Right kidney (tissue), 9 donors: ENCODE measurements at places on chromosomes 1 and 21.

DNA sequence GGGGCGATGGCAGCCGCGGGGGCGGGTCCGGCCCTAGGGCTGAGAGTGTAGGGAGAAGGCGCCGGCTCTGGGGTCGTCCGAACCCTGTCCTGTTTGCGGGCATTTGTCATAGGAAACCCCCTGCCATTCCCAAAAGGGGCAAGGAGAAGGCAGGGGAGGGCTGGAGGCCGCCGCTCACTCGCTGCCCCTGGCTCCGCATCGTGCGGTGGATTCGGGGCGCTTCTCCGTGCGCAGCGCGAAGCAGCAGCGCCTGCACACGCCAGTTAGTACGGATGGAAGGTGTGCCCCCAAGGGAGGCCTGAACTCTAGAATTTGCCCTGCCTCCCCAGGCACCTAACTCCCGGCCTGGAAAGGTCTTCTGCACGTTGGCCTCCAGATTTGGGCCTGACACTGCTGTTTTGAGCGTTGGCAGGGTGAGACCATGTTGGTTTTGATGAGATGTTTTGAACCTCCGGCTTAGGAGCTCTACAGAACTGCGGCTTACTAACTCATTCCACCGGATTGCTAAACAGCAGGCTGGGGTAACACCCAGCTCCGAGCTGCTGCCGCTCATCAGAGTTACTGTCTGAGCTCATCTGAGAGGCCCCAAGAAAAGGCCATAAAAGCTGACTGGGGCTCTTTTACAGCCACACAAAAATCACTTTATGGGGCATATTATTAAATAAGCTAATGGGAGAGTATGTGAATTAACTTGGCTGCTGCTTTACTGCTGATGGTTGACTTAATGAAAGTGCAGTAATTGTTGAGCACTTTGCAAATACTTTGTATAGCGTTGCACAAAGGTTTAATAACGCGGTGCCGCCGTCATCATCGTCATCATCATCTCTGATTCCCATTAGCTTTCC lies 987 bp downstream of the GPR137B start:
- peak; percentile 80 for DNase-seq

DNA sequence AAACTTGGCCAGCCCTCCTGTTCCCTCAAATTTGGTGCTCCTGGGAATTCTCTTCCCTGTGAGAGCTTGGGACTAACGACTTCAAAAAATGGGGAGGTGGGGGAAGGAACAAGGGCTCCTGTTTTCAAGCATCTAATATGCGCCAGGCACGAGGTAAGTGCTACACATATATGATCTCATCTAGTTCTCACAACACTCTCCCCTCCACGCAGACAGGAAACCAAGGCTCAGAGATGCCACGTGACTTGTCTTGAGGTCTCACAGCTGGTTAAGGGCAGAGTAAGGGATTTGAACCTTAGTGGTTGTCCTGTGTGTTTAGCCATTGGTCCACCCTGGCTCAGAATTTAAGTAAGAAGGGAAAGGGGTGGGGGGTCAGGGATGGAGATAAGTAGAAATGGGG lies 125.9 kb downstream of the DMRTB1 start:
- DNase-seq: no peak

- DNase-seq: no peak
Observed at GRCh38 chr1:75170981-75171380, 36.8 kb downstream of the LHX8 start.

GRCh38 chr1:11982010-11982392 lies 1.8 kb downstream of the MFN2 start:
- no peak for DNase-seq

GRCh38 chr1:84430546-84430945 lies 32.3 kb downstream of the DNASE2B start:
- DNase-seq: no peak

- DNase-seq: no peak
Observed at GRCh38 chr1:94055459-94056122, 65.4 kb downstream of the ABCA4 start.

- DNase-seq: no peak
Observed at GRCh38 chr1:170707117-170707516, 43.2 kb downstream of the PRRX1 start.

DNA sequence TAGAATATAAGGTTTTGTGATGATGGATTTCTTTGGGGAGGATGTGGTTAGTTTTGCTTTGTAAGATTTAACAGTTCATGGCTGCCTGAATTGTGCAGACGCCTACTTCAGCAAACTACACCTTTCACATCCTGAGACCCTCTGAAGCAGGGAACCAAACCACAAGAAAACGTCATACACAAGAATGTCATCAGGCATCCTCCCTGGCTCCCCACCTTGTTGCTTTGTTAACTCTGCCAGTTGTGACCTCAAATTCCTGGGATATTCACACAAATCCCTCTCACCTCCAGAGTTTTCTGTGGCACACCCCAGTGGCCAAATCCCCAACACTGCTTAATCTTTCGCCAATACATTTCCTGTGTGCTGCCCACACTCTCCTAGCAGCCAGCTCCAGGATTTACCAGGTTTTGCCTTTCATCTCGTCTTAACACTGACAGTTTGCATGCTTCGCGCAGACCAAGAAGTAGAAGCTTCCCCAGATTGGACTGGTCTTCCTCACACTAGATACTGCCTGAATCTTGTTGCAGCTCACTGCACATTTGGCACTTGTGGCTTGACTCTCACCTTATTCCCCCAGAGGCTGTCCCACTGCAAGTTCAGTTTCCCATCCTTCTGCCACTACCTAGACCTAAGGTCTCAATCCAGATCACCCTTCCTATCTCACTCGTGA lies 51.1 kb upstream of the CTTNBP2NL start:
- no peak for DNase-seq

DNA sequence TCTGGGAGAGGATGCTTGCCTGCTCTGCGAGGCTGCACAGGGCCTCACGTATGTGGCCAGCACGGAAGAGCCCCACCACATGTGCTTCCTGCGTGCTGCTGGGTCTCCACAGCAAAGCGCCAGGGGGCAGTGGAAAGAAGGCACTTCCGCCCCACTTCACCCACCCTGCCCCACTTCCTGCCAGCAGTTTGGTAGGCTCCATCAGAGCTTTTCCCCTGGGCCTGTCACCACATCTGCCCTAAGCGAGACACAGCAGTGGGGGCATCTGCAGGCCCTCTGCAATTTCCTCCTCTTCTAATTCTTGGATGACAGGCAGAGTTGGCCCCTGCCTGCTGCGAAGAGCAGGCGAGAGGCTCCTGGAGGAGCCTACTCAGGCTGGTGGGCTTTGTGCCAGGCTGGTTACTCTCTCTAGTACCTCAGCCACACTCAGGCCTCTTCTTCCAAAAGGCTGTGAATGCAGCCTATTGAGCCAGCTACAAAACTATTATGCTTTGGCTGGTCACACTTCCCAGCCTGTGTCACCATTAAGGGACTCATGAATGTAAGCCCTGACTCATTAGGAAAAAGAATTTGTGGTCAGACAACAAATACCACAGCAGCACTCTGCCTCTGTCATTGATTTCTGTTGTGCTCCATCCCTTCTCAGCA lies 25.0 kb downstream of the CD244 start:
- DNase-seq: no peak

DNA sequence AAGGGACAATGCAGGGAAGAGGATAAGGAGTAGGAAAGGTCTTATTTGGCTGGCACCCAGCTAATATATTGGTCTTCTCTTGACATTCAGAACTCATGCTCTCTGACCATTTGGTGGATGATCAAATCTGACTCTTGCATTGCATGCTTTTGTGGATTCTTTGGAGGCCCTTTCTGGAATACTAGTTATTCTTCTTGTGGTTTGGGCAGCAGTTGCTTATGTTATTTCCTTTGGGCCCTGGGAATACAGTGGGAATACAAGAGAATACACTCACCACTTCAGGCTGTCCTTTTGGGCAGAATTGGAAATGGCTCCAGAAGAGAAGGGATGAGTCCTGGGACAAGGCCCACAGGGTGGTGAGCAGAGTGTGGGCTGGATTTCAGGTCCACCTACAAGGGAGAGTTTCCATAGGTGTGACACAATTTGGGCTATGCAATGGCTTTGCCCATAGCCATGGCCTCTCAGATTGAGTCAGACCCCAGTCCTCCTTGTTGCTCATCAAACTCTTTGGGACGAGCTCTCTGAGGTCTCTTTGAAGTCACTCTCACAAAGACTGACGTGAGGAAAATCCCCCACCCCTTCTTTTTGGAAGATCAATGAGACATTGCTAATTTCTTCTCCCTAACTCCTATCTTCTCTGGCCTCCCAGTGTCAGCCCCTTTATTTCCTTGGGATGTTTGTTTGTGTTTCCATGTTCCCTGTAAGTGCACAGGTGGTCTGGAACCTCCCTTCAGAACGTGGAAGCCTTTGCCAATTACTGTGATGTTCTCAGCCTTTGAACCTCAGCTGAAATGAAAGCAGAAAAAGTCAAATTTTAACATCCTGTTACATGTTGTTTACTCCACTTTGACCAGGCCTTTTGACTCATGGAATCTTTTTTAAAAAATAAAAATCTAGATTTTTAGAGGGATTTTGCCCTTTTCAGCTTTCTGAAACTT lies 19.4 kb downstream of the HSD11B1 start:
- no peak for DNase-seq

DNA sequence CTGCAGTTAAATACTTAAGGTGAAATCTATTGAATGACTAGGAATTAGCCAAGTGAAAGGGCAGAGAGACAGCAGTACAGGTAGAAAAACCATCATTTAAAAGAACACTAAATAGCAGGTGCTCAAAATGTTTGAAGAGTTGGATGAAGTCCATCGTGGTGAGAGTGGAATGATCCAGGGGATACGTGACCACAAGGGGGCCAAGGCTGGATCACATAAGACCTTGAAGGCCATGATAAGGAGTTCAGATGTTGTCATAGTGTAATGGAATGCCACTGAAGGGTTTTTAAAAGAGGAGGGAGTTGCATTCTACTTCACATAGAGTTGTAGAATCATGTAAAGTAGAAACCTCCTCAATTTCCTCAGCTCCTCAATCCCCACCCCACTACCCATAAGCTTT lies 34.8 kb upstream of the HOOK1 start:
- no peak for DNase-seq

DNA sequence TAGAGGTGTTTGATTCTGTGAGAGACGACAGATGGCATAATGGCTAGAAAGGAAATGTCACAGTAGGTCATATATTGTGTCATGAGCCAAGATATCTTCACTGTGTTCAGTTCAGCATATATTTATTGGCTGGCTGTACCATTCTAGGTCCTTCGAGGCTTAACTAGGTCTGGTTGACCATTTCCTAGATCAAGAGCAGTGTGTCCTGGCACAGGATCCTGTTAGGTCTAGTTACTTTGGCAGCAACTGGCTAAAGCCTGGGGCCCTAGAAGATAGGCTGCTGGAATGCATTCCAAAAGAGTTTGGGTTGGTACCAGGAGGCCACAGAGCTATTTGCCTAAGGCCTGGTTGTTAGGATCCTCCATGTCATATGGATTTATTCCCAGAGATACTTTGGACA lies 20.9 kb downstream of the ZBTB40 start:
- no peak for DNase-seq

- peak; percentile 75 for DNase-seq
Observed at GRCh38 chr1:8816831-8817411, 519 bp downstream of the RERE start.

DNA sequence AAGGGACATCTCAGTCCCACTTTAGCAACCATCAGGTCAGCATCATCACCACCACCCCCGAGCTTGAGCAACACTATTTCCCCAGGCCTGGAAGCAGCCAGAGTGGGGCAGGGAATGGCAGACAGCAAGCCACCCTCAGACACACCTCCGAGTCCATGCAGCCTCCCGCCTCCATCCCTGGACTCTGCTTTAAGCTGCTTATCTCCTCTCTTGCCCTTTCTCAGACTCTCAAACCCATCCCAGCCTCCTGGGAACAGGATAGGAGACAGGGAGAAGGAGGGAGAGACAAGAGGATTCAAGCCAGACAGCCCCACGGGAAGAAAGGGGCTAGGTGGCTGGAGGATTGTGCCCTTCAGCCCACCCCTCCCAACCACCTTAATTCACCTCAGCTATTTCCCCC lies 1.7 kb downstream of the PIAS3 start:
- no peak for DNase-seq

- no peak for DNase-seq
Observed at GRCh38 chr1:66752671-66753371, 562 bp downstream of the DYNLT5 start.

DNA sequence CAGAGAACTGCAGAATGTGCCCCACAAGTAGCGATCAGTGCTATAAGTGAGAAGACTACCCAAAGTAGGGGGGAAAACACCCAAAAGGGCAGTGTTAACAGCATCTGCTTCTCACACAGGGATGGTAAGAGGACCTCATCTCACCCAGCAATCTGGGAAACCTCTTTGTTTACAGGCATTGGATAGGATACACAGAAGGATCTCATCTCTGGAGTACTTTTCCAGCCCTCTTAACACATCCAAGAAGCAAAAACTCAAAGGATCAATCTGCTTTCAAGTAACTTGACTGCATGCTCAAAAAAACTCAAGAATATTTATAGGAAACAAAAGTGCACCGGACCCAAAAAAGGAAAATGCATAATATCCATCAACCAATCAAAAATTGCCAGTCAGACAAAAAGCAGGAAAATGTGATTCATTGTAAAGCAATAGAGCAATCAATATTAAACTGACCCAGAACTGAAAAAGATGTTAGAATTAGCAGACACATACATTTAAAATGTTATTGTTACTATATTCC lies 311.0 kb upstream of the CXADR start:
- no peak for DNase-seq

GRCh38 chr1:203511930-203512329 lies 18.0 kb downstream of the OPTC start:
- no peak for DNase-seq

DNA sequence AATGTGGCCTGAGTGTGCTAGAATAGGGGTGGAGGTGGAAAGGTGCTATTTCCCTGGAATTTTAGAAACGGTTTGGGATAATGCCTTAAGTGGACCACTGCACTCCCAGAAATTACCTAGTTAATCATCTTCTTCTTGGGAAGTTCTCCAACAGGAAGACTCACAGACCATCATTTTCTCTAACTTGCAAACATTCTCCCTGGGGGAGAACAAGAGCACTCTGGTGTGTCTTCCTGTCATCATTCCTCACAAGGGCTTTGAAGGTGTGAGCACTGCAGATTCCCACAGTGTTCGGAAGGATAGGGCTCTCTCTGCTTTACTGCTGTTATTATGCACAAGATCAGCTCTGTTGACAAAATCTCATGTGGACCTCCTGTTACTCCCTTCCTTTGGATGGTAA lies 54.9 kb upstream of the TSPAN2 start:
- DNase-seq: no peak

GRCh38 chr1:26111530-26112406 lies at the start of gene PDIK1L:
Gene PDIK1L, plus strand, starts transcription at chr1:26111824. Its CDS starts 2,485 bp downstream, at chr1:26114309.
- DNase-seq: peak; percentile 94

GRCh38 chr1:19800076-19800804 lies 524 bp upstream of the TMCO4 start:
- peak; percentile 86 for DNase-seq
